ENCODE measurements at places on chromosomes 5 and 9.

GRCh38 chr5:42940853-42941252 is 99.3 kb downstream of the ANXA2R start:
- H3K27me3 ChIP-seq = no peaks in the 10 kb centered on the region
- H3K27ac ChIP-seq = no peak overlapping the region
- H3K4me3 ChIP-seq = no peak overlapping the region
- H3K36me3 ChIP-seq = no peaks in the 10 kb centered on the region

DNA sequence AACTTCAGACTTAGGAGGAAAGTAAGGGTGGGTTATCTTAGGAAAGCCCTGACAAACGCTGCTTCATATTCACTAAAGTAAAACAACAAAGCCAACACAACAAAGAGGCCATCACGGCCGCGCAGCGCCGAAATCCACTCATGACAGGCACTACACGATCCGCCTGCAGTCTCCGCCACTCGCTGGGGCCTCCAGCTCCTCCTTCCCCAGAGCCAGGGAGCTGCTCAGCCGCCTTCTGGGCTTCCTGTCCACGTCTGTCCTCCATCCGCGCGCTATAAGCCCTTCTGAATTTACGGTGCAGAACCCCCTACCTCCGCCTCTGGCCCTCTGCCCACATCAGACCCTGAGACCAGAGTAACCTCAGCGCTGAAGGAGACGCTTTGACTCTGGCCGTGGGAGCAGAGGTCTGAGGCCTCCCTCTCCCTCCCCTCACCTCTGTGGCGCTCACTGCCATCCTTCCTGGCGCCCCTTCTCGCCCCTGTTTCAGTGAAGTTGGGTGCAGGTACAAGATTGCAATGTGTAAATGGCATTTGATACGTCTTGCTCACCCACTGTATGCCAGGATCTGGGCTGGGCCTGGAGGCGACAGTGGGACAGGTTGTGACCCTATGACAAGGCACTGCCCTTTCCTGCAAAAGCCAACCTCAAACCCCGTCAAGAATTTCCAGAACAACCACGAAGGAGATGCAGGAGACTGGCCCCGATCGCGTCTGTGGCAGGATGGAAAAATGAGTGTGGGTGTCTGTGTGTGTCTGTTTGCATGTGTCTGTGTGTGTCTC is 74.9 kb upstream of the PHYKPL start:
- H3K4me1 ChIP-seq = no peaks in the 10 kb centered on the region
- H3K36me3 ChIP-seq = no peaks in the 10 kb centered on the region
- H3K27ac ChIP-seq = no peak overlapping the region
- no peak overlapping the region for H3K4me3 ChIP-seq
- no peak for DNase-seq

DNA sequence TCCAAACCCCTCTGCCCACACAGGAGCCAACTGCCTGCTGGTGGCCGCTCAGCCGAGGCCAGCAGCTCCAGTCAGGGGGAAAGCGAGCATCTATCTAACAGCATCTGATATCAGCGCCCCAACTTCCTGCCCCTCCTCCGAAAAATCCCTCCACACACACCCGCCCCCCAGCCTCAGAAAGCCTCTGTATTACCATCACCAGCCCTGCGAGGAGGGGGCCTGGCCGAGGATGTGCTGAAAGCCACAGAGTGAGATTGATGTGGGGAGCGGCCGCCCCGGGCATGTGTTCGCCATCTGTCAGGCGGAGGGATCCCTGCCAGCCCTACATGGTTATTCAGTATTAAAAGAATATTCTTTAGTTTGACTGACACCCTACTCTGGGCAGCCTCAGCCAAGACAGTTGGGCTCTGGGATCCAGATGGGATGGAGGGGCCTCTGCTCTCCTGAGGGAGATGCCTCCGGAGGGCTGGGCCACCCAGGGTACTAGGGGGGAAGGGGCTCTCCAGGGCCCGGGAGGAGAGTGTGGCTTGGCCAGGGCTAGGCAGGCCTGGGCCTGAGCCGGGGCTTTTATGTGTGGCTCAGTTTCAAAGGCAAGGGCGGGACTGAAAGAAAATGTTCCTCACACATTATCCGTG is 98.0 kb downstream of the HSD17B3 start:
- no peak for DNase-seq
- H3K4me3 ChIP-seq = no peak overlapping the region
- H3K27me3 ChIP-seq = peaks cover 7% of the 10 kb centered on the region
- H3K36me3 ChIP-seq = no peaks in the 10 kb centered on the region

DNA sequence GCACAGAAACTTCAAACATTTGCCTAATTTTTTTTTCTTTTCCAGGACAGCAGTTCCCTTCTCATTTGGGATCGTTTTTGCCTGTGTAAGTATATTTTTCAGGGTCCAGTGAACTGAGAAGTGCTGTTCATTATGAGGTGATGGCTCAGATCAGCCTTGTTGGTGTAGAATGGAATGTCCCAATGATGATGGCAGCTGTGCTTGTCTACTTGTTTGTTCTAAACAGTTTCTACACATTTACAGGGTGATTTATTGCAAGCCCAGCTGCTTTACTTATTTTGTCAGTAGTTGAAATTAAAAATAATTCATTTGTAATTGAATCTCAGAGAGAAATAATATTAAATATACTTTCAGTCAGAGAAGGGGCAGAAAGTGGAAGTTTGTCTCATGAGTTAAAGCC is 337.6 kb upstream of the SEMA6A start:
- H3K27me3 ChIP-seq = peaks cover 1% of the 10 kb centered on the region
- no peak overlapping the region for H3K27ac ChIP-seq
- H3K4me3 ChIP-seq = no peak overlapping the region
- no peaks in the 10 kb centered on the region for H3K4me1 ChIP-seq
- DNase-seq = no peak

GRCh38 chr5:92544036-92544435 is 1037.0 kb downstream of the NR2F1-AS1 start:
- no peak overlapping the region for H3K4me3 ChIP-seq
- no peaks in the 10 kb centered on the region for H3K27me3 ChIP-seq
- DNase-seq = no peak

DNA sequence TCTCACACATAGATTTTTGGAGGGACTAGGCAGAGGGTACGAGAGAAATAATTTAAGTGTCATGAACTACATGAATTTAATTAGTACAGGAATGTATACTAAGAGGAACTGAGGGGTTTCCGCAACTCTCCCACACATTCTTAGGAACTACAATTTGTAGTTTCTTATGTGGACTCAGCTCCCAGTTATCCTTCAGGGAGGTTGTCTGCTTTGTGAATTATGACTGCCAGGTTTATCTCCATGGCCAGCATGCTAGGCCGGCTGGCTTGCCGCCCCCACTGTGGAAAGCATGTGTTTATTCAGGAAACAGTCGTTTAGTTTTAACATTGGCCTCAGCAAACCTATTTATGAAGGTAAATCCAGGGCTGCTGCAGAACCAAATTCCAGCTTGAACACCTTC is 415.0 kb downstream of the KCTD16 start:
- no peak overlapping the region for H3K4me3 ChIP-seq
- no peak overlapping the region for H3K27ac ChIP-seq
- DNase-seq = no peak
- H3K4me1 ChIP-seq = no peaks in the 10 kb centered on the region
- no peaks in the 10 kb centered on the region for H3K27me3 ChIP-seq

DNA sequence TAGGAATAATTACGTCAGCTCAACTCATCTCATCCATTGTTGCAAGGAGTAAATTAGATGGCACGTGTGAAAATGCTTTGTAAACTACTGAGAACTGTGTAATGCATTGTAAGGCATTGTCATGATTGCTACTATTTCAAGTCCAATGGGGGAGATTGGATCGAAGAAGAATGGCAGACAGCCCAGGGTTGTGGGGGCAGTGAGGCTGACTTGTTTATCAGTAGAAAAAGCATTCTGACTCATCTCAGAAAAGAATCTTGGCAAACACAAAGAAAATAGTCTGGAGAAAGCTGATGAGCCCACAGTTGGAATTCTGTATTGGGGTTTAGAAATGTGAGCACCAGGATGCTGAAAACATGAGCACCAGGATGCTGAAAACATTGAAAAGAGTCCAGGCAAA is 28.0 kb upstream of the DAP start:
- no peak overlapping the region for H3K4me3 ChIP-seq
- no peaks in the 10 kb centered on the region for H3K4me1 ChIP-seq
- H3K27me3 ChIP-seq = no peaks in the 10 kb centered on the region
- H3K36me3 ChIP-seq = no peaks in the 10 kb centered on the region

All from activated CD4-positive, alpha-beta memory T cell treated with anti-CD3 and anti-CD28 coated beads for 36 hours (primary cell).